CD4-positive, alpha-beta T cell treated with Interleukin-10 for 1 hour (primary cell): ENCODE measurements at places on chromosomes 4 and X.

- DNase-seq, result no peak
Measured at GRCh38 chr4:122047456-122048425, 95.9 kb upstream of the TRPC3 start.

GRCh38 chrX:133674726-133675470, 259.6 kb upstream of the GPC4 start:
- no peak for DNase-seq

DNA sequence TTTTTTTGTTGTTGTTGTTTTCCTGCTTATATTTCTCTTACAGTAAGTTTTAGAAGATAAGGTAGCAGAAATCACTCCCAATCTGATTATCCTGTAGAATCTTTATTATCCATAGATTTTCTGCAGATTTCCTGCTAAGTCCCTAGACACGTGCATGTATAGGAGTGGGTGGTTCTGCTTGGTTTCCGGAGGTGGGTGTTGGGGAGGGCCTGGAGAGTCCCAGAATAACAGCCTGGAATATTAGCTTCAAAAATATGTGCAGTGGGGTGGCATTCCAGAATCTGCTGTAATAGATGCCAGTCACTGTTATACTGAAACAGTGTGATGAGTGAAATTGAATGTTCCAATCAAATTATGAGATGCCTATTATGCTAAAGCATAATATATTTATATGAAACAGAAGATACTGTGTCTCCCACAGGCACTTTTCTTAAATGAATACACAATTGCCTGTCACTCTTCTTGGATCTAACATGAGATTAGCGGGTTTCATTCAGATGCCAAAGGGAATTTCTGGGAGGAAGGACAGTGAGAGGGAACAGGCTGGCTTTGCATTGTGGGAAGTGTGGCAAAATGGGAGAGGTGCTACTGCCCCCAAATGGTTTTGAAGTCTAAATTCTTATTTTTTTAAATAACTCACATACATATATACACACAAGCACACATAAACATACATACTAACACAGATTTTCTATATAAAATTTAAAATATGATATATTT, 37.6 kb downstream of the C4orf50 start:
- no peak for DNase-seq

DNA sequence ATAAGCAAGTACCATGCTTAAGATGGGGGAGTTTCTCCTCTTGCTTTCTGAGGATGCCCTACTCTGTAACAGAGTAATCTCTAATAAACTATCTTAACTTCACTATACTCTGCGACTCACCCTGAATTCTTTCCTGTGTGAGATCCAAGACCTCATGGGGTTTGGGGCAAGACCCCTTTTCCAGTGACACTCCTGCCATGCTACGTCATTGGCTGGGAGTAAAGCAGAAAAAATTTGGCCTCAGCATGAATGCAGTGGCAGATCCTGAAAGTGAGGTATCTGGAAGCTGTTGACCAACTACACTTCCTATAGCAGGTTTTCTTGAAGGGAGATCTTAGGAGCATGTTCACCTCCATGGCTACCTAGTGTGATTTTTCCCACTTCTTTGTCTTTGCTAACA, 109.1 kb upstream of the MED14 start:
- DNase-seq, result no peak

DNA sequence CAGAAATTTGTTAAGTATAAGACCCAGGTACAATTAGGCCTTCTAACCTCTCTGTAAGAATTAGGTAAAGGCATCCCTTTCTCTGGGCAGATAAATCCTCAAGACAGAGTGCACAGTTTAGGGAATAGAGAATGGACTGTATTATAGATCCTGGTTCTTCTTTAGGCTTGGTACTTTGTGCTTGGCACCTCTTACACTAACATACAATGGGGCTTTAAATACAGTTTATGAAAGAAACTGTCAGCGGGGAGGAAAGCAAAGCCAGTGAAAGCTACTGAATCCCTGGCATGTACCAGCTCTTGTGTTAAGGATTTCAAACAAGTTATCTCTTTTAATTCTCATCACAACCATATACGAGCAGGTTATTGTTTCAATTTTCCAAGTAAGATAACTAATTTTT, 1350.0 kb downstream of the ADGRL3 start:
- DNase-seq, result no peak

DNA sequence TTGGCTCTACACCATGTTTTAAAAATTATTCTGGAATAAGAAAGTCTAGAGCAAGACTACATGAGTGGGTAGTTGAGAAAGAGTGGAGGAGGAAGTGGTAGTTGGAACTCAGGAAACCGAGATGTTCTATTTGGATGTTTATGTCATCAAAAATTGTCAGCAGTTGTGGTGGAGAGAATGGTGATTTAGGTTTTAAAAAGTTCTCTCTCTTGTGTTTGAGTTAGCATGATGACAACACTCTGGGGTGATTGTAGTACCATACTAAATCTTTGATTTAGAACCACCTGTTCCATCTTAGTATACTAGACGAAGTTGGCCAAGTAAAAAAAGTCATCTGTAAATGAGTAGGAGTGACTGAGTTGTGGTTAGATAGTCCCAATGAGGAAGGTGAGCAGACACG, 40.7 kb downstream of the KLHL2 start:
- no peak for DNase-seq

DNA sequence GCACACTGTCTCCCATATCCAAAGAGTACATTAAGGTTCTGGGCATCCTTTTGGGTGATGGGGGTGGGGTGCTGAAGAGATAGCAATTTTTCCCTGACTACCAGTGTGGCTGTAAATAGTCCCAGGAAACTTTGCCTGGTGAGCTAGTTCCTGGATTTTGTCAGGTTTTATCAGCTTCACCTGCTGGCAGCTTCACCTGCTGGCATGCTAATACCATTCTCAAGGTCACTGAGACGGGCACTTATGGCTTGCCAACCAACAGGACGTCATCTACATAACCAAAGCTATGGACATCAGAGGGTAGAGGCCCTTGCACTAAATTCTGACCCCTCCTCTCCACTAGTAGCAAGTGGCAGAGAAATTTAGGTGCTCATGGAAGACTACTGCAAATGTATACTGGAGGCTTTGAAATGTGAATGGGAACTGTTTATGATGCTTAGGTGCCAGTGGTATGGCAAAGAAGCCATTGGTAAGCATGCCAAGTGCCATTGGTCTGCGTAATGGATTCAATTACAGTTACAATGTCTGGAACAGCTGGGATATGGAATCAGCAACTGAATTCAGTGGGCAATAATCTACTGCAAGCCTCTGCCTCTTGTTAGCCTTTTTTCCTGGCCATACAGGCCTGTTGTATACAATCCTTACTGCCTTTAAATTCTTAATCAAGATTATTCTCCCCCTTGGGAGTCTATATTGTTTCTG, 71.6 kb upstream of the SH3RF1 start:
- DNase-seq, result no peak

GRCh38 chrX:130758072-130758471, 144.9 kb downstream of the ENOX2 start:
- DNase-seq, result no peak

- no peak for DNase-seq
Measured at GRCh38 chrX:118795528-118796280, 27.9 kb upstream of the ZCCHC12 start.

DNA sequence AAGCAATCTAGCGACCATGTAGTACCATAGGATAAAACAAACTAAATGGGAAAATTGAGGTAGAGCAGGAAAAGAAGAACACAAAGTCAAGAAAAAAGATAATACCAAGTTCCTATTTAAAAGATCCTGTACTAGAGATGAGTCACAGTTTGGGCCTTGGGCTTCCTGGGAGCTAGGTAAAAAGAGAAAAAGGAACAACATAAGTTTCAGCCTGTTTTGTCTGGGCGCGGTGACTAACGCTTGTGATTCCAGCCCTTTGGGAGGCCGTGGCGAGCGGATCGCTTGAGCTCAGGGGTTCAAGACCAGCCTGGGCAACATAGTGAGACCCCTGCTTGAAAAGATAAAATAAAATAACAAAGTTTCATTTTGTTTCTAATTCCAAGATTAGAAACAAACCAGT, 14.0 kb upstream of the TMEM156 start:
- DNase-seq, result no peak

- no peak for DNase-seq
Measured at GRCh38 chrX:49753691-49754090, 57.9 kb upstream of the PAGE1 start.

DNA sequence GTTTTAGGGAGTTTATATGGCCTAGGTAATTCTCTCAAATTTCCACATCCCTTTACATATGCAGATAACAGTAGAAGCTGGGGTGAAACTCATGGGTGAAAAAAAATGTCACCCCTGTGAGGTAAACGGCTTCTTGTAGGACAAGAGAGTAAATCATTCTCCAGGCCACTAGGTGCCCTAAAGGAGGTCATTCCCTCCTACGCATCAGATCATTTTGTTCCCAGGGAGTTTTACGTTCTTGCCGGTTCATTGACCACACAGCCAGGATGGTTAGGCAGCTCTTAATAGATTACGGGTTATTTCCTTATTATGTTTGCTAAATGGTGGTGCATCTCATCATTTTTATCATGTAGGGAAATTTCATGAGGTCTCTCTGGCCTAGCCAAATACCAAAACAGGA, 225.8 kb upstream of the NOCT start:
- DNase-seq, result no peak

GRCh38 chr4:140861359-140862176, 105.4 kb upstream of the TBC1D9 start:
- peak; percentile 52 for DNase-seq

DNA sequence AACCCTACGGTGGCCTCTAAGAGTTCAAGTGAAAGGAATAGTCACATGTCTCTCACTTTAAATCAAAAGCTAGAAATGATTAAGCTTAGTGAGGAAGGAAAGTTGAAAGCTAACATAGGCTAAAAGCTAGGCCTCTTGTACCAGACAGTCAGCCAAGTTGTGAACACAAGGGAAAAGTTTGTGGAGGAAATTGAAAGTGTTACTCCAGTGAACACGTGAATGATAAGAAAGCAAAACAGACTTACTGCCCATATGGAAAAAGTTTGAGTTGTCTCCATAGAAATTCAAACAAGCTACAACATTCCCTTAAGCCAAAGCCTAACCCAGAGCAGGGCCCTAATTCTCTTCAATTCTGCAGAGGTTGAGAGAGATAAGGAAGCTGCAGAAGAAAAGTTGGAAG, 51.5 kb upstream of the RAB9B start:
- no peak for DNase-seq

- no peak for DNase-seq
Measured at GRCh38 chr4:8315435-8316250, 46.1 kb downstream of the HTRA3 start.

DNA sequence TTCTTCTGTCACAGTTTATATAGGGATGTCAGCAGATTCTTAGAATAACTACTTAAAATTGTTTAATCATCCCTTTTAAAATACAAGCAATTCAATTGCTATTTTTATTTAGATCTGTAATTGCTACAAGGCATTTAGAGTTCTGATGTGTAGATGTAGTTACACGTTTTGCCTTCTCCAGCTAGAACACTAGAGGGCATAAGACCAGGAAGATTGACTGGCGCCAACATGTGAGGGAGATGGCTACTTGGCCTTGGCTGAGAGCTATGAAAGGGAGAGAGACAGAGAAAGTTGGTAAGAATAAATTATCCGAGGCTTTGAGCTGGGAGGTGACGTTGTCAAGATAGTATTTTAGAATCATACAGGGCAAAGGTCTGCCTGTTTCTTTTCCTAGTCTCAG, 563.7 kb upstream of the PRKX start:
- DNase-seq, result no peak

DNA sequence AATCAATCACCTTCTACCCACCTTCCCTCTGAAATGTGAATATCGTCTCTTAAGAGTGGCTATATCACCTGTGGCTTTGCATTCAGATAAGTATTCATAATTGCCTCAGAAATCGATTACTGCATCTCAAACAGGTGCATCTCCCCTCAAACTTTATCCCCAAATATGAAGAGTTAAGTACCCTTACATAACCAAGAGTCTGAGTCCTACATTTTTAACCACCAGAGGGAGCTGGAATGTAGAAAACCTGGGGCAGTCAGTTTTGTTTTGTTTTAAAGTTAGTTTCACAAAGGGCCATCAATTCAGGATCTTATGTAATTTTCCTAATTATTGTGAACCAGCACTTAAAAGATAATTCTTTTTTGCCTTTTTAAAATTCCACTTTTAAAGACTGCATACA, 5.7 kb downstream of the TCEANC start:
- DNase-seq, result peak; percentile 73

DNA sequence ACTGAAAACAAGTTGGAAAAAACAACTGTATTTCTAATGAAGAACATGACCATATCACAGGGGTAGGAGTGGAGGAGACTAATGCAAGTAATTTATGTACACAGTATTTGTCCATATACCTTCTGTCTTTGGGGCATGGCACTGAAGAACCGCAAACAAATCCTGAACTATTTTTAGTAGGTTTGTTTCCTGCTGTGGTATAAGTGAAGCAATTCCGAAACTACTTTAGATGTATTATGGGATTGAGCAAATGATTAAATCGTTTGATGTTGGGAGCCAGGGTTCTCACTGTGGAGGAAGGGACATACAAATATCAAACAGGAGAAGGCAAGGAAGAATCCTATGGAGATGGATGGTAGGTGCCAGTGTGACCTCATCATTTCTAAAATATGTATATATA, 18.9 kb upstream of the SH3KBP1 start:
- no peak for DNase-seq

DNA sequence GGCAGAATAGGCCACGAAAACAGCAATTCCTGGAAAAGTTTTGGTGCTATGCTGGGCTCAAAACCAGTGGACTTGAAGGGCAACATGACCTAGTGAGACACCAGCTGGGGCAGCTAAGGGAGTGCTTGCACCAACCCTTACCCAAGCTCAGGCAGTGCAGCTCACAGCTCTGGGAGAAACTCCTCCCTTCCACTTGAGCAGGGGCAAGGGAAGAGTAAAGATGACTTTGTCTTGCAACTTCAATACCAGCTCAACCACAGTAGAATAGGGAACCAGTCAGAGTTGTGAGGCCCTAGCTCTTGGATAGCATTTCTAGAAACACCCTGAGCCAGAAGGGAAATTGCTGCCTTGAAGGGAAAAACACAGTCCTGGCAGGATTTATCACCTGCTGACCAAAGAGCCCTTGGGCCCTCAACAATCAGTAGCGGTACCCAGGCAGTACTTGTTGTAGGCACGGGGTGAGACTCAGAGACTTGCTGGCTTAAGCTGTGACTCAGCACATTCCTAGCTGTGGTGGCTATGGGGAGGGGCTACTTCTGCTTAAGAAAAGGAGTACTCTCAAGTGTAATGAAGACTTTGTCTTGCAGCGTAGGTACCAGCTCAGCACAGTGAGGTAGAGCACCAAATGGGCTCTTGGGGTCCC, 19.7 kb upstream of the ABCG2 start:
- DNase-seq, result no peak

- no peak for DNase-seq
Measured at GRCh38 chr4:110134269-110134869, 64.0 kb downstream of the ELOVL6 start.

GRCh38 chr4:122104184-122104583, 47.9 kb upstream of the BLTP1 start:
- no peak for DNase-seq

DNA sequence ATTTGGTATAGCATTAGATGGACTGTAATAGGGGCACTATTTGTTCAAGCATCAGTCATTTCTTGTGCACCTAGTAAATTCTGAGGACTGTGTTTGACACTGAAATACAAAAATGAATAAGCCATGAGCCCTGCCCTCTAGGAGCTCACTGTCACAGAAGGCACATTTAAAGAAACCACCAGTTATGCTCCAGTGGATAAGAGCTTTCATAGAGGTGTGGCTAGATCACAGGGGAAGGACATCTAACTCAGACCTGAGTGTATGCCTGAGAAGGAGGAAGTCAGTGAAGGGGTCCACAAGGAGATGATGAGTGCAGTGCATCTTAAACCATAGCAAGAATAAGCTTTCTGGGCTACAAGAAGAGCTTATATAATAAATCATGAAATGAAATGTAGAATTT, 40.1 kb downstream of the BTC start:
- no peak for DNase-seq

- DNase-seq, result no peak
Measured at GRCh38 chrX:142233400-142233799, 28.3 kb upstream of the MAGEC2 start.
